Type B pancreatic cell (in vitro differentiated cells): ENCODE measurements at places on chromosomes 1 and 21. TPM values are rescaled to one million over a fixed set of nuclear protein-coding genes. Genes with fewer than 3 reads are reported as not detected.

DNA sequence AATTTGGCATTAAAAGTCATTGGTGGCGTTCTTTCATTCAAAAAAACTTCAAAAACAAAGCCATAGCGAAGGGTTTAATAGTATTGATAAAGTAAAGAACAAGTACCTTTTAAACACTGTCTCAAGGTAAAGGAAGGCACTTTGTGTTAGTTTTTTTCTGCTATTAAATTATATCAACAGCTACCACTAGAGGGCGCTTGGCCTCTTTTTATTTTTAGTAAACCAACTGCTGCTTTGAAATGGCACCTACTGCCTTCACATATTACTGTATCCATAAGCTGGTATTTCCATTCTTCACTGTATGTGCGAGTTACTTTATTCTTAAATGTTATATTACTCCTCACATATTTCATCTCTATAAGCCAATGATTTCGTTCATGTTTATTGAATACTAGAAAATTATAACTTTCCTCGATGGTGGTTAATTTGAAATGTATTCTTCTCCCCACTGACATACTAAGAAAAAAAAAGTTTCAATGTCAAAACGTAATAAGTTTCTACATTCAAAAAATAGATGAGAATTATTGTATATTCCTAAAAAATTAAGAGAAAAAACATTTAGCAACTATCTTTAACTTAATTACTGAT, 125.7 kb upstream of the CXADR start:
- H3K4me1 ChIP-seq: peaks cover 4% of the 10 kb centered on the region
- no peak for DNase-seq
- H3K27ac ChIP-seq: no peak overlapping the region
- H3K4me3 ChIP-seq: no peak overlapping the region
- H3K36me3 ChIP-seq: no peaks in the 10 kb centered on the region

DNA sequence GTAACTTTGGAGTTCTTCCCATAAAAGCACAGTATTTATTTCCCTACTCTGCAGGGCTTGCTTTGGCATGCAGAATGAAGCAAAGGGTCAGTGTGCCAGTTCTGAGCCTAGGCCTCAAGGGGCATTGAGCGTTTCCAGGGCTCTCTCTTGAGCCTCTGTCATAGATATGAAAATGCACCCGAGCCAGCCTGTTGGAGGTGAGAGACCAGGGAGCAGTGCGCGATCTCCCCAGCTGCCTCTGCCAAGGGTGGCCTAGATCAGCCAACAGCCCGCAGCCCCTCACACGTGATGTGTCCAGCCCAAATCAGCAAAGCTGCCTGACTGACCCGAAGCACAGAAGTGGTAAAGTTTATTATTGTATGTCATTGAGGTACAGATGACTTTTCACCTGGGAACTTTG, 63.7 kb downstream of the TENT5C start:
- peaks cover 5% of the 10 kb centered on the region for H3K4me1 ChIP-seq
- H3K4me3 ChIP-seq: no peak overlapping the region
- DNase-seq: no peak
- no peaks in the 10 kb centered on the region for H3K36me3 ChIP-seq

DNA sequence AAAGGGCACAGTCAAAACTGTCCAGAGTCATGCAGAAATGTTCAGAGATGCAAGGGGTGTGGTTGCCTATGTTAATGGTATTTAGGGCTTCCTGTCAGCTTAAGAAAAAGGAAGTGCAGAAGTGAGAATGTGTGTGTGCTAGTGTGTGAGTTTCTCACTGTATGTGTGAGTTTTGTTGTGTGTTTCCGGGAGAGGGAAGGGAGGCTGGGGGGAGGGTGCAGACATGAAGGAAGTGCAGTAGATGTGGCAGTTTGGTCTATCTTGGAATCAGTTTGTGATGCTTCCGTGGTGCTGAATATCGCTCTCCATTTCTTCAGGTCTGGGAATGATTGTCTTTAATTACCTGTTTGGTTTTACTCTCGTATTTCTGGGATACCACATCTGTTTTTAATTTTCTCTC, 16.5 kb upstream of the ATP6V1G3 start:
- no peak for DNase-seq
- no peak overlapping the region for H3K27ac ChIP-seq
- no peak overlapping the region for H3K4me3 ChIP-seq
- H3K36me3 ChIP-seq: no peaks in the 10 kb centered on the region
- peaks cover 11% of the 10 kb centered on the region for H3K4me1 ChIP-seq
- H3K27me3 ChIP-seq: peaks cover 3% of the 10 kb centered on the region

- H3K36me3 ChIP-seq: no peaks in the 10 kb centered on the region
- no peak overlapping the region for H3K4me3 ChIP-seq
- H3K27me3 ChIP-seq: peaks cover 52% of the 10 kb centered on the region
- no peak for DNase-seq
These were observed 9.3 kb downstream of the TP73 start for GRCh38 chr1:3661631-3662030.

ADGRB2 gene
- total RNA-seq: 3.2 and 14.2 TPM in 2 replicates
